ENCODE measurements at places on chromosomes 7 and 10. TPM values are rescaled to one million over a fixed set of nuclear protein-coding genes. Genes with fewer than 3 reads are reported as not detected.

DNA sequence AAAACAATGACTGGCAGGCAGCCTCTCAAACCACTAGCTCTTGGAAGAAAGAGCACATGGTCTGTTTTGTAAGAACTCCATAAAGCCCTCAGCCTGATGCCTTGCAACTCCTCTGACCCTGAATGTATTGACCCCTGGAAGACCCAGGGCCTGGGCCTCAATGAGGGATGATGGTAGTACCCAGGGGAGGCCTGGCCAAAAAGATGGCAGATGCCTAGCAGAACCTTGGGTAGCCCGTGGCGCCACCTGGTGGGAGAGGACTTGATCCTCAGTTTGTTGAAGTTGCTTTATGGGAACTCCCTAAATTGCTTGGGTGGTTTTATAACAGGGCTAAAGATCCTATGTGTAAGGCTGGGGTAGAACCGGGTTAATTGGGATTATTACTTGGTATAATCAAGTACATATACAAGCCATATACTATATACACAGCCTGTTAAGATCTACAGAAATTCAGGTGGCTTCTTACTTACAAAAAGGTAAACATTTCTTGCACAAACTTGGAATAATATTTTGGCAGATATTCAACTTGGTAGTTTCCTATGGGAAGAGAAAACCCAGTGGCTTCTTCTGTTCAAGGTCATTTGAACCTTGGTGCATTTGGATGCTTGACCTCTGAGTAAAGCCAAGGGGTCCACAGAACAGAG is 95.8 kb upstream of the CACUL1 start:
- no peak overlapping the region for H3K4me3 ChIP-seq
- no peaks in the 10 kb centered on the region for H3K4me1 ChIP-seq
- H3K27ac ChIP-seq = no peak overlapping the region
- no peaks in the 10 kb centered on the region for H3K36me3 ChIP-seq
- peak; percentile 90 for DNase-seq

DNA sequence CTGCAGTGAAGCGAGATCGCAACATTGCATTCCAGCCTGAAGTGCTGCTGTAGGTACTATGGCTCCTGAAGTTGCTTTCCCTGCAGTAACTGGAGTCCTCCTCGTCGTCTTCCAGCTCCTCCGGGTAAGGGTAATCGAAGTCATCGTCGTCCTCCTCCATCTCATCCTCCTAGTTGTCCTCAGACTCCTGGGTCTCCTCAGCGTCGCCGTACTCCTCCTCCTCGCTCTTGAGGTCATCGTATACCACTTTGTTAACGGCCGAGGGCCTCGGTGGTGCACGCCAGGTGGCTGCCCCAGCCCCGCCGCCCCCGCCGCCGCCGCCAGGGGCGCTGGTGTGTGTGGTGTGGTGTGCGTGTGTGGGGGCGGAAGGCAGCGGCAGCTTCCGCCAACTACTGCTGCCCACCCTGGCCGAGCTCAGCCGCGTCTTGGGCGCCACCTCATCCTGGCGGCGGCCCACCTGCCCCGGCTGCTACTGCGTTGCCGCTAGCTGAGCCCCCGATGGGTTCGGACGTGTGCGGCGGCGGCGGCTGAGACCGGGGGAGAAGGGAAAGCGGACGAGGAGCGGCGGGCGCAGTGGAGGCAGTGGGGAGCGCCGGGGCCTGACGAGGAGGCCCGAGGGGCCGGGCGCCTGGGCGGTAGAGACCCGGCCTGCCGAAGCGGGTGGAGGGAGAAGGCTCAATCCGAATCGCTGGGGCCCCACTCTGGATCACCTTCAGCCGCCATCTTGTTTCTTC is 11.8 kb upstream of the ACBD5 start:
- no peaks in the 10 kb centered on the region for H3K4me1 ChIP-seq
- H3K27ac ChIP-seq = no peak overlapping the region
- H3K36me3 ChIP-seq = no peaks in the 10 kb centered on the region
- H3K27me3 ChIP-seq = peaks cover 6% of the 10 kb centered on the region
- H3K4me3 ChIP-seq = peak overlapping the region; percentile 60

LRRD1 gene
- 0.08 TPM for total RNA-seq

CDNF gene
- total RNA-seq = 2.2 TPM

CTAGE4 gene
- 3.4 TPM for total RNA-seq

CYP2C19 gene
- total RNA-seq = 0.35 TPM

IPMK gene
- 17.8 TPM for total RNA-seq

RAMP3 gene
- 0.35 TPM for total RNA-seq

TWIST1 gene
- 0.24 TPM for total RNA-seq

Data from GM23338 (cell line).